Thoracic aorta endothelial cell (primary cell): ENCODE measurements at places on chromosomes 1 and 21. TPM values are rescaled to one million over a fixed set of nuclear protein-coding genes. Genes with fewer than 3 reads are reported as not detected.

The KIF26B gene
- total RNA-seq = under 0.01 and 0.14 TPM in 2 replicates

The FCRL5 gene
- total RNA-seq = not detected in 2 replicates

The CNIH3 gene
- 0.72 and 1.6 TPM in 2 replicates for total RNA-seq

The NECTIN4 gene
- total RNA-seq = 0.14 and 0.40 TPM in 2 replicates

The BGLAP gene
- total RNA-seq = 0.27 TPM in 1 of 2 replicates, not detected in the other

The AMY1C gene
- total RNA-seq = not detected in 2 replicates

The RAB25 gene
- total RNA-seq = not detected in 2 replicates

The LCE1F gene
- total RNA-seq = not detected in 2 replicates

The HSD3B2 gene
- not detected in 2 replicates for total RNA-seq

The GUCA2B gene
- not detected in 2 replicates for total RNA-seq

The SLC41A1 gene
- 16.0 and 22.6 TPM in 2 replicates for total RNA-seq

The CACNA1S gene
- not detected in 2 replicates for total RNA-seq

The SPRR2E gene
- total RNA-seq = not detected in 2 replicates

The TAL1 gene
- 35.5 and 36.8 TPM in 2 replicates for total RNA-seq

The FAM167B gene
- 0.93 and 3.3 TPM in 2 replicates for total RNA-seq

The OR2G6 gene
- total RNA-seq = not detected in 2 replicates

The HENMT1 gene
- total RNA-seq = 1.9 TPM in 2 replicates

The GBP7 gene
- not detected in 2 replicates for total RNA-seq

The AHCYL1 gene
- total RNA-seq = 61.2 and 76.2 TPM in 2 replicates

The CLSTN1 gene
- total RNA-seq = 76.5 and 82.9 TPM in 2 replicates

The AHDC1 gene
- total RNA-seq = 8.9 and 12.2 TPM in 2 replicates

The DISP3 gene
- total RNA-seq = 0.07 and 0.13 TPM in 2 replicates

The FCAMR gene
- not detected in 2 replicates for total RNA-seq

The OR2T29 gene
- not detected in 2 replicates for total RNA-seq

The DIRAS3 gene
- 0.22 and 0.66 TPM in 2 replicates for total RNA-seq

The CYP4A22 gene
- total RNA-seq = 0.07 TPM in 1 of 2 replicates, not detected in the other

The TTC13 gene
- 23.5 and 33.6 TPM in 2 replicates for total RNA-seq

The RNF223 gene
- total RNA-seq = not detected in 2 replicates

The KRTAP6-2 gene
- not detected in 2 replicates for total RNA-seq

The RGS16 gene
- total RNA-seq = 0.13 TPM in 1 of 2 replicates, not detected in the other

The KCNN3 gene
- total RNA-seq = 0.40 and 0.93 TPM in 2 replicates

The CFHR1 gene
- total RNA-seq = not detected in 2 replicates

The E2F2 gene
- total RNA-seq = 3.9 and 6.0 TPM in 2 replicates

The TPTE gene
- not detected in 2 replicates for total RNA-seq

The OXCT2 gene
- 1.5 and 1.6 TPM in 2 replicates for total RNA-seq

The ARHGAP29 gene
- 333 and 361 TPM in 2 replicates for total RNA-seq

The FALEC gene
- total RNA-seq = not detected in 2 replicates

The PACC1 gene
- 11.2 and 12.9 TPM in 2 replicates for total RNA-seq

The KCNK2 gene
- total RNA-seq = not detected in 2 replicates

The CDCA8 gene
- total RNA-seq = 21.3 and 31.5 TPM in 2 replicates

The C1orf52 gene
- total RNA-seq = 18.3 and 21.4 TPM in 2 replicates

The PTPRC gene
- not detected in 2 replicates for total RNA-seq

The PTPN22 gene
- total RNA-seq = 6.0 and 15.8 TPM in 2 replicates

The RSPO1 gene
- not detected in 2 replicates for total RNA-seq

The IVL gene
- total RNA-seq = not detected in 2 replicates

The IGSF21 gene
- not detected in 2 replicates for total RNA-seq

The SPRR5 gene
- total RNA-seq = not detected in 2 replicates
